ENCODE measurements at places on chromosomes 3 and 15. TPM values are rescaled to one million over a fixed set of nuclear protein-coding genes. Genes with fewer than 3 reads are reported as not detected.

Gene CCR1
- polyA plus RNA-seq: not detected

Gene ZNF80
- 0.17 TPM for polyA plus RNA-seq

Gene LEKR1
- polyA plus RNA-seq: 0.14 TPM

Gene ARL14
- polyA plus RNA-seq: not detected
